ENCODE measurements at places on chromosomes 2 and 18. TPM values are rescaled to one million over a fixed set of nuclear protein-coding genes. Genes with fewer than 3 reads are reported as not detected.

GRCh38 chr2:38509314-38509946 is 93.3 kb downstream of the HNRNPLL start:
- DNase-seq = peak; percentile 84

FAP gene
- total RNA-seq = 0.88 TPM

PLEKHH2 gene
- 2.2 TPM for total RNA-seq

POU3F3 gene
- not detected for total RNA-seq

GRCh38 chr2:85861650-85862049 is 27.1 kb downstream of the ST3GAL5 start:
- no peak for DNase-seq

CAPN14 gene
- total RNA-seq = 0.13 TPM

DNA sequence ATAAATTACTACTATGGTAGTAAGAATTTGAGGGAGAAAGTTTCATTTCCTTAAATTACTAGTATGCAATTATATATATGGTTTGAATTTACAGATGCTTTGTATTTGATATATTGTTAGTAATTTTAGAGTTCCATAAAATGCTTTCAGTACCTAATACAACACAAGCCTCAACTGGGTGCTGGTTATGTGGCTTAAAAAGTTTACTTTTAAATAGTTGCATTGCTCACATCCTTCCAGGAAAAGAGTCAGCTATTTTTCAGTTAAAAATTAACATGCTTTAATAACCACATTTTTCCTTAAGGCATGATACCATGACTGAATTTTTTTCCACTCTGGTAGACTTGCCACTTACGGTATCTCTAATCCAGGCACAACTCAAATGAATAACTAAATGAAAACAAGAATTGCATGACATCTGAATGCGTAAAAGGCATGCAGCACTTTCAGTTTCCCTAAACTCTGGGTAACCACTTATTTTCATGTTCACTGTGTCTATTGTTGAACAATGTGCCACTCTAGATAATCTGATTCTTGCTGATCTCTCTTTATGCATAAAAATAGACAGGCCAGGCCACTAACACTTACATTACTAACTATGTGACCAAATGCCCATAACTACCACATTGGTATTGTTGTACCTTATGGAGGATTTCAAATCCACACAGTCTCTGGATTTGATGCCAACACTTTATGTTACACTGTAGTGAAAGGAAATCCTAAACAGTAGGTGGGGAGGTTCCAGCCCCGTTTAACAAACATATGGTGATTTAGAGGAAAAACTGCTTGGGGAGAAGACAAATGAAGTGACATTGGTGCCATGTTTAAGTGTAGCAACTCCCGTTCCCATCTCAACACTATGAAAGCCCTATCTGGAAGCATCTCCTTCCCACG is 35.5 kb upstream of the SLC35F5 start:
- no peak for DNase-seq

TUBB8B gene
- 0.77 TPM for total RNA-seq

LRRTM4 gene
- total RNA-seq = 0.15 TPM

DNA sequence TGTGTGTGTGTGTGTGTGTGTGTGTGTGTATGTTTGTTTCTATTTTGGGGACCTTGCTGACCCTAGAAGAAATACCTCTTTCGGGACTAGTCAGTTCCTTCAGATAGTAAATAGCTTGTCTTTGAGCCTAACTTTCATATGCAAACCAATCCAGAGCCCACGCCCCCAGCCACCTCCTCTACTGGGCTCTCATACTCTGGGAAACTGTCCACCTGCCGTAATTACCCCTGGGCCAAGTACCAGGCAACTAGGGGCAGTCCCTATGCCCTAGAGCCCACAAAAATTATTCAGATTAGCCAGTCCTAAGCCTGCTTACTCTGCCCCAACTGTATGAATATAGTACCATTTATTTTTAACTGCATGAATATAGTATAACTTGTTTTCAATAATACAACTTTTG is 970.4 kb downstream of the EPHA4 start:
- no peak for DNase-seq

DNA sequence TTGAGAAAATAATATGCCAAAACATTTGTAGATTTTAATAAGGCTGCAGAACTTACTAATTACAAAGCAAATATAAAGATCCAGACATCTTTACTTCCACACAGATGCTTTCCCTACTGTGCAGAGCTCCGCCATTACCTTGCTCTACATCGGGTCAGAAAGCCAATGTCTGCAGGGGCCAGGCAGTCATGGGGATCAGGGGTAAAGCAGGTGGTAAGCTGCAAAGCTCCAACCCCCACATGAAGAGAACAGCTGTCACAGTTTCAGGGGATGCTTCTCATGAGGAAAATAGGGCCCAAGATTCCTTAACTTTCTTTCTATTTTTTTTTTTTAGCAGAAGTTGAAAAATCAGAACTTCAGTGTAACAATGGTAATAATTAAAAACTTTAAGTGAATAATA is 102.7 kb downstream of the DCC start:
- DNase-seq = no peak

DNA sequence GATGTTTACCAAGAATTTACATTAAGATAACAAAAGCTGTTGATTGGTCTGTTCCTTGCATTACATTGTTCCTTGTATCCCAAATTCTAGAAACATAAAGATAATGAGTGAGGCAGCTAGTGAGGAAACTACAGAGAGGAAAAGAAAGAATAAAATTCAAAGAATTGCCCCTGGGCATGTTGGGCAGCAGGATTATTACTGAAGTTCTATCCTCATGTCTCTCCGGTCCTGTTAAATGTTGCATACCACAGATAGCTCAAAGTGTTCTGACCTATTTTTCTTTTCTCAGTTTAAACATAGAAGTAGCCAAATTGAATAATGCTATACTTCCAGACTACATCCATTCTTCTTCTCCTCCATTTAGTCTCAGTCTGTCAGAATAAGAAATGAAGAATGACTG is 58.2 kb upstream of the DYNC1I2 start:
- DNase-seq = no peak

ATOH8 gene
- 4.6 TPM for total RNA-seq

DNA sequence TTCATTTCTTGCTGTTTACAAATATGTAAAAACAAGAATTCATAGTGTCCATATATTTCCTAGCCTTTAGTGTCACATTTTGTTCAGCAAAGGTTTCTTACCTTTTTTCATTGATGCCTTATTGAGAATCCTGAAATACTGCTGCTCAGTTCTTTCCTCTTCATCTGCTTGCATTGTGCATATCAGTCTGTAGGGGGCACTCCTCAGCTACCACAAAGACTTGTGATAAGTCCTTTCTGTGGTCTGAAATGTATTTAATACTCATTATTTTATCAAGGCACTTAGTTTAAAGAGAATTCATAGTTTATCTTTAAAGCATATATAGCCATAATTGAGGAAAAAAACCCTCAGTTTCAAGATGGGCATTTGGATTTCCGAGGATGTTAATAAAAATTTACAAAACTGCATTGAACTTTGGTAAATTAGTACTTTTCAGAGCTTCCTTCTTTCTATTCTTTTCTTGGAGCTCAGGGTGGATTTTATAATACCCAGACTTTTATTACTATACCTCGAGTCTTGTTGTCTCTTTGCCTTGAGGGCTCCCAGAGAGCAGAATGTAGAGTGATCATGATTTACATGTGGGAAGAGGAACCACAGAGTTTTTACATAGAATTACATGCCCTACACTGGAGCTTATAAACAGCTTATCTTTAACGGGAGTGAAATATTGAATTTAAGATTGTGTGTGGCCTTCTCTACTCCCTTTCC is 570.1 kb downstream of the PLCL1 start:
- DNase-seq = peak; percentile 67

DNA sequence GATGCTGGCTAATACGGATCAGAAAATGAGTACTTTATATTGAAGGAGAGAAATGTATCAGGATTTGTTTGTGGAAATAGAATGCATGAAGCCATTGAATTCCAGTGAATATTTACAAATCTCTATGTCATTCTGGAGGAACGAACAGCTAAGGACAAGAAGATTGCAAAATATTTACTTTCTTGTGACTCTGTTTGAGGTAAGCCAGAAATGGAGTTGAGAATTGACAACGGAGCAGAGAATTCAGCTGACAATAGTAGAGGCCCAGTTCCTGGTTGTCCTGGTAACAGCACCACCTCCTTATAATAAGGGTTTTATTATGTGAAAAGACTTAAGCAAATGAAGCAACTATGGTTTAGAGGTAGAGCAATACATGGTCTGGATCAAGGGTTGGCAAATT is 349.2 kb downstream of the ADCYAP1 start:
- DNase-seq = no peak

Data from A673 (cell line).